Esophagus squamous epithelium (tissue), 5 donors: ENCODE measurements at places on chromosomes 7 and 10.

- DNase-seq: no peak
Measured at GRCh38 chr10:61882621-61883370, 18.7 kb upstream of the ARID5B start.

DNA sequence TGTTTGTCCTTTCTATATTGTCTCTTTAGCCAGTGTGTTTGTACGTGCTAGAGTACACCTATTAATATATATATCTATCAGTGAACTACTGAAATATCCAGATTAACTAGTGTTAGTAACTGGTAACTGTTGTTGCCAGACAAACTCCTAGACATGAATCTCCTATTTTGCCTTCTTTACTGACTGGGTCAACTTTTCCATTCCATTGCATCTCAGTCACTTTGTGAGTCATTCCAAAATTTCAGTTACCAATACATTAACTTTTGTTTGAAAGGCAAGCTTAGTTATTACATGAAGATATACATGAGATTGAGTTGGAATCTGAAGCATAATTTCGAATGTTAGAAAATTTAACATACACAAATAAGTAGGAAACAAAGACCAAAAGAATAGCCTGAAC lies 51.4 kb downstream of the BTAF1 start:
- no peak for DNase-seq

- DNase-seq: no peak
Measured at GRCh38 chr7:42392826-42393225, 155.8 kb upstream of the GLI3 start.

DNA sequence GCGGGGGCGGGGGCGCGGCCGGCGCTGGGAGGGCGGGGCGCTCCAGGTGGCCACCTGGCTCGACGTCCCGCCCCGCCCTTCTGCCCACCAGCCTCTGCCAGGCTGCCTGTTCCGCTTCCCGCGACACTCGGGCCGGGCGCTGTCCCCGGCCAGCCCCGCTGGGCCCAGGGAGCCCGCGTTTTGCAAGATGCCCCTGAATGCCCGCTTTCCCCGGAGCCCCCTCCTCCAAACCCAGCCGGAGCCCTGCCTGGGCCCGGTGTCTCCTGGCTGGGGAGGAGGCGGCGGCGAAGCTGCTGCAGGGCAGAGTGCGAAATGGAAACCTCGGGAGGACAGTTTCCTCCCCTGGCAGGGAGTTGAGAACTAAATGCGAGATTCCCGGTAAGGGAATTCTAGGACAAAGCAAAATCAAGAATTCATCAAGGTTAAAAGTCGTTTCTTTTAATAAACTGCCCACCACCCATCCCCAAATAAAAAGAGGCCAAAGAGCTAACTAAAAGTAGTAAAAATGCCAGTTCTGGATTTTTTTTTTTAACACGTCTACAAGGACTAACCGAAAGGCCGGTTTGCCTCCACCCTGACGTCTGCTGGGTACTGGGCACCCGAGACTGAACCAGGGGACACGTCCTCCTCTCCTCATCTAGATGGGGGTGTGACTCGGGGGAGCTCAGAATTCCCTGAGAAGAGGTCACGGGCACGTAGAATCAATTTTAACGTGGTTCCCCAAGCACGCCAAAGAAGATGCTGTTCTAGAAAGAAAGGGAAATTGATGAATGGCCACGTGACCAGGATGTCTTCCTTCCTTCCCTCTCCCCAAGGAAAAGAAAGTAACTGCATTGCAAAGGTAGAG lies 200.4 kb upstream of the NFE2L3 start:
- DNase-seq: no peak

DNA sequence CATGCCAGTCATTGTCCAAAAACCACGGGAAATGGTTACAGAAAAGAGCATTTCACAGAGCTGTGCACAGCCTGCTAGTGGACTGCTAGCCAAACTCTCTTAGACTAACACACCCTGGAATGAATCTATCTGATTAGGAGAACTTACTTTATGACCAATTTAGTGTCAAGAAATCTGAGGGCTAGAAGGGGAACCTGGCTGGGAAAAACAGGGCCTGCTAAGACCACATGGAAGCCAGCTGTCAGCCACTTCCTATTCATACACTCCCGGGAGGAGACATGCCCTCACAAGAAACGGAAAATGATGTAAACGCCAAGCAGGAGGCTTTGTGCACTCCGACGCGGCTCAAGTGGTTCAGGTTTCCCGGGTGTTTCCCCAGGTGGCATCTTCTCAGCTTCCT lies 54.8 kb downstream of the MPP7 start:
- DNase-seq: no peak

- no peak for DNase-seq
Measured at GRCh38 chr7:51080622-51081269, 235.9 kb downstream of the COBL start.

DNA sequence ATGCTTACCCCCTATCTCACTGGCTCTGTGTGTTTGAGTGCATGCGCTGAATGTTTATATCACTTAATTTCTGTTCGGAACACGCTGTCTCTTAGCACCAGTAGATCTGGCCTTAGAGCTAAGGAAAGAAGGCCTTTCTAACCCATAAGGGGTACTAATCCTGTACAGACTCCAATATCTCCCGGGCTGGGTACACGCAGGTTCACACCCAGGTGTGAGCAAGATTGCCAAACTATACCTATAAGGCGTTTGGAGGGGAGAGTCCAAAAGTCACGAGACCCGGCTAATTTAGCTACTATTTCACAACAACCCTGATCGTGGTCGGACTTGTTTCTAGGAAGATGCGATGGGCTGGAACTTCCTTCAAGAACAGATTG lies 727 bp upstream of the PDSS1 start:
- no peak for DNase-seq
